ENCODE measurements at places on chromosomes 4 and X.

GRCh38 chrX:5829060-5829459, 399.6 kb downstream of the NLGN4X start:
- no peak for DNase-seq

DNA sequence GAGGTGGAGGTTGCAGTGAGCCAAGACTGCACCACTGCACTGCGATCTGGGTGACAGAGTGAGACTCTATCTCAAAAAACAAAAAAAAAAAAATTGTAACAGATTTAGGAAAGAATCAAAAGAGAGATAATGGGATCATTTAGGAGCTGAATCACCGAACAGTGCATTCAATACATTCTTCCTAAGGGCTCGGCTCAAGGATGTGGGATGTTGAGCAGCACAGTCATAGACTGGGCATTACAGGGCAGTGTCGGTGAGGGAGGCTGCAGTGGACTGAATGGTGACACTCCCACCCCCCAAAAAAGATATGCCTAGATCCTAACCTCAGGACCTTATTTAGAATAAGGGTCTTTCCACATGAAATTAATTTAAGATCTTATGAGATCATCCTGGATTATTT, 70.0 kb downstream of the EVC2 start:
- DNase-seq, result no peak

DNA sequence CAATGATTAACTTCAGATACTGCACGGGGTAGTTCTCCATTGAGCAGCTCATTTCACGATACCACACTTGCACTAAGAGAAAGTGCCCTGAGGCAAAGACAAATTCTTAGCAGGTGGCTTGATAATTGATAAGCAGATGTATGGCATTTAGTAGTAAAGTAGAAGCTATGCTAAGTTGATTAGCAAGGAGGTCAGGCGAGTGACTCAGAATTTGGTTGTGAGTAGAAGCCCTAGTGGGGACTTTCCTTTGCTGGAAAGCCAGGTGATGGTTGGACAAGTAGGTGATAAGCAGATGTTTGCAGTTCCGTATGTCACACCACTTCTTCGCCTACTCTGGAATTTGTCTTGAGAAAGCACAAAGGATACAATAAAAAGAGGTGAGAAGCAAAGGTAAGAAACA, 58.7 kb downstream of the TLL1 start:
- DNase-seq, result no peak

DNA sequence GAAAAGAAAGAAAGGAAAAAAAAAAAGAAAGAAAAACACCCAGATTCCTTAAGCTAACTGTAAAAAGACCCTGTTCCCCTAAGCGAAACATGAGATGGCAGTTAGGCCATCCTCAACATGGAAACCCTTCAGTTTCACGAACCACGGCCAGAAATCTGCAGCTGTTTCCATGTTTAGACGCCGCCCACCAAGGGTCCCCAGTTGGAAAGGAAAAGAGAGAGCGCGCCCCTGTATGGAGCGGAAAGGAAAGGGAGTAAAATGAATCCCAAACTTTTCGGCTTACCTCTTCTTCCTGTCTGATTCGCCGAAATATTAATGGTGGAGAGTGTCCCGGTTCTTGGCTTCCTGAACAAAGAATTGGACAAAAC, 38.3 kb downstream of the MGARP start:
- no peak for DNase-seq

DNA sequence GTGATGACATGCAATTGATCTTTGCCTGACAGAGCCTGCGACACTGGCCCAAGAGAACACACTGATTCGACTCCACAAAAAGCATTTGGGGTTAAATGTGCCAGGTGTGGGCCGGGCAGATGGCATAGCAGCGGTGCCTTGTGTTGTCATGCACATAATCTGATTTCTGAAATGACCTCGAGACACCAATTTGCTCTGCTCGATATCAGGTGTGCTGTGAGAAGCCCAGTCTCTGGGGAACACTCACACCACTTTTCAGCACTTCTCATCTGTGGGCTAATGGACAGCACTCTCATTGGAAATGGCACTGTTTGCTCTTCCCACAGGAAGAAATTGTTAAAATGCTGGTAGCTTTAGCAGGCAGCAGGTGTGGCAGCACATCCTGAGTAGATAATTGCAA, 738.3 kb upstream of the TENM3 start:
- DNase-seq, result no peak

DNA sequence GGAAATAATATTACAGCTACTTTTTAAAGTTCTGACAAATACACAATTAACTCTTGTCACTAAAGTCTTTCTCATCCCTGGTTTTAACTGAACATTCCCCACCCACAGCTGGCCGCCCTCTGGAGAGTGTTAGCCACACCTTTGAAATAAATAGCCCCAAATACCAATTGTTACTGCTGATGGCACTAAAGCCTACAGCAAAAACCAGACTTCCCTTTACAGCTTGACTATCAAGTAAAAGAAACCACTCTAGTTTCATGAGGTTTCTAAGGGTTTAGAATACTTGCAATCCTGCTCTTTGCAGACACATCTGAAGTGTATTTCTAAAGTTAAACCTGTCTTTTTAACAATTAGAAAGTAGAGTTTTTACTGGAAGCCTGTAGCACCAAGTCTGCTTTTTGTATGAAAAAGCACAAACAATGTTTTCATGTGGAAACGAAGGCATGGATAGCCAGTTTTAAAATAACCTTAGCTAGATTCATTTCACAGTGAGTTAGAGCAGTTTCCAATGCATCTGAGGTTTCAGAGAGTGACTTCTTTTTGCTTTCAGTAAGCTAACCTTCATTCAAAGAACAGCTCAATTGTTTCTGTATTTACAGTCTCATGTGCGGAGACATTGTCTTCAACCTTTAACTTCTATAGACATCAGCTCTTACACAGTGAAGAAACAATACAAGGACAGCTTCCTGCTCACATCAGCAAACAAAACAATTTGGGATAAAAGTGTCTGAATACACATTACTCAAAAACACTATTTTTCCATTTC, 164.8 kb upstream of the VEGFC start:
- DNase-seq, result no peak
